ENCODE measurements at places on chromosomes 6 and 20.

DNA sequence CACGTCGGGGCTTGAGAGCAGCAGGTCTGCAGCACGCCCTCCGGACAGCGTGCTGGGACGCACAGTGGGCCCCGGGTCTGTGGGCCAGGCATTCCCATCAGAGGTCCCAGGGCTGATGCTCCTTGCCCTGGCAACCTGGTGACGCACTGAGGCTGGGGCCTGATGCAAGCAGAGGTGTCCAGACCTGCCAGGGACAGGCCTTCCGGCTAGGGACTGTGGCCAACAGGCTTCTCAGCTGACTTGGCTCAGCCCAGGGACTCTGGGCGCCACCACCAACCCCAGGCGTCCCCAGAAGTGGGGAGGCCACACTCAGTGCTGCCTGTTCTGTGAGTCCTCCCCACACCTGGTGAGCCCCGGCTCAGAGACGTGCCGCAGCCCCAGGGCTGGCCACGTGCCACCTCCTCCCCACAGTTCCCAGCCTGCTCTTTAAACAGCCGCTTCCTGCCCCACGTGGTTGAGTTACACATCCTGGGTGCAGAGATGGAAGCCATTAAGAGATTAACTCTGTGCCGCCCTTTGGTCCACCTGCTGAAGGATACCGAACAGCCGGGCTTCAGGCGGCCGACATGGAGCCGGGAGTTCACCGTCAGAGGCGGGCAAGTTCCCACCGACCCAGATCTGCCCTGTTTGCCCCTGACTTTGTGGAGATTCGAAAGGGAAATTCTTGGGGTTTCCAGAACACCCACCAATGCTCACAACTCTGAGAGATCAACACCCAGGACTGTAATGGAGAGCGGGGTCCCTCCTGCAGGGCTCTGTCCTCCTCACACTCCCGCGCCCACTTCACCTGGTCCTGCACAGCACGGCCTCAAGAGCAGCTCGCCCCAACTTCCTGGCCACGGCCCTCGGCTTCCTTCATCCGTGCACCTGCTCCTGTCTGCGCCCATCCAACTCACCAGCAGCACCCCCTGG, 37.6 kb upstream of the ZBP1 start:
- DNase-seq = no peak

- peak; percentile 82 for DNase-seq
These were observed 95.4 kb downstream of the TMEM170B start for GRCh38 chr6:11632795-11633511.

GRCh38 chr6:3322366-3322890, 63.7 kb downstream of the PSMG4 start:
- no peak for DNase-seq

- no peak for DNase-seq
These were observed 22.5 kb upstream of the TAGAP start for GRCh38 chr6:159067334-159067733.

DNA sequence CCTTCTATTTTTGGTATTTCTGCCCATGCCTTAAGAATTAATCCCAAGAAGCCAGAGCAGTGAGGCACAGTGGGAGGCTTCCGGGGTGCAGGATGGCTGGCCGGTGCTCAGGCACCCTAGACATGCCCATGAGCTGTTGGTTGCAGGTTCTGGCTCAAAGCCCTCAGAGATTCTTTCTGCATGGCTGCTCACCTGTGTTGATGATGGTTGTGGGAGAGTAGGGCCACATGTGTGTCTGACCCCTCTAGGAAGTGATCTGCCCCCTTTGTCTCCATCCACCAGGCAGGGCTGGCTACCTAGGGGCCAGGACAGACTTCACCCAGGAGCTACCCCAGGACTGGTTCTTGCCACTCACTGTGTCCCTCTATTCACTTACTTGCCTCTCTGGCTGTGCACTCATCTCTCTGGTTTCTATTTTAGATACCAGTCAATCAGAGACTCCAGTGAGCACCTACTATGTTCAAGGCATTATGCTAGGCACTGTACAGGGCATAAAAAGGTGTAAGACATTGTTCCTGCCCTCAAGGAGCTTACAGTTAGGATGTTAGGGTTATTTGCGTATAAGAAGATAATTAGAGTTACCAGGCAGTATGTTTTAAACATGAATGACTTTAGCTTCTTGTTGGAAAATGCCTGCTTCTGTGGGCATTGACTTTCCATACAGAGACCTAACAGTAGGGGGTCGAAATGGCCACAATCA, 16.8 kb downstream of the CD83 start:
- no peak for DNase-seq

- peak; percentile 14 for DNase-seq
These were observed 123.1 kb downstream of the RPS12 start for GRCh38 chr6:132937466-132937906.

- no peak for DNase-seq
These were observed 50.2 kb downstream of the NCOA3 start for GRCh38 chr20:47551841-47552240.

DNA sequence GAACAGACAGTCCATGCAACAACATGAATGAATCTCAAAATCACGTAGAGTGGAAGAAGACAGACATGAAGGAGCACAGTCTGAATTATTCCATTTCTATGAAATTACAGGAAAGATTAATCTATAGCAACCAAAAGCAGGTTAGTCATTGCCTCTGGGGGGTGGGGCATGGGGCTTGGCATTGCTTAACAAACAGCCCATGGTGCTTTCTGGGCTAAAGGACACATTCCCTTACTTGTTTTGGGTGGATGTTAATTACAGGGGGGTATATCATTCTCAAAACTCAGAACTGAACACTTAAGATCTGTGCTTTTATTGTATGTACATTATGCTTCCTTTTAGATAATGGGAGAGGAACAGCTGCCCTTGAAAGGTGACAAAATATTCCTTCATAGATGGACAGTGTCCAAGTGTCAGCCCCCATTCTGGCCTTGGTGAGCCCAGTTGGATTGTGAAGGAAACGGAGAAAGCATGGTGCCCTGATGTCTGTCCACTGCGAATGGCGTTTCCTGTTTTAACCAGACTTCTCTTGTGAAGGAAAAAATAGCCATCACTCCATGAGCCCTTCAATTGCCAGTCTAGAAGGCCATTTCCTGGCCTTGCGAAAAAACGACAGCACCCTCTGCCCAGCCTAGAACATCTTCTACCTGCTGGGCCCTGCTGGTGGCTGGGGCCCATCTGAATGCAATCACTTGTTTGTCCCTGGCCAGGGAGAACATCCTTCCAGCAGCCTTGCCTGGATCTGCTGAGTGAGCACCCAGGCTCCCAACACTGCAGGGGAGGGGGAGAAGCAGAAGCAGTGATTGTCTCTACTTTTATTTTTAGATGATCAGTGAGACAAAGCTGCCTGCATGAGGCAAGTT, 179.7 kb downstream of the BCAS1 start:
- no peak for DNase-seq

DNA sequence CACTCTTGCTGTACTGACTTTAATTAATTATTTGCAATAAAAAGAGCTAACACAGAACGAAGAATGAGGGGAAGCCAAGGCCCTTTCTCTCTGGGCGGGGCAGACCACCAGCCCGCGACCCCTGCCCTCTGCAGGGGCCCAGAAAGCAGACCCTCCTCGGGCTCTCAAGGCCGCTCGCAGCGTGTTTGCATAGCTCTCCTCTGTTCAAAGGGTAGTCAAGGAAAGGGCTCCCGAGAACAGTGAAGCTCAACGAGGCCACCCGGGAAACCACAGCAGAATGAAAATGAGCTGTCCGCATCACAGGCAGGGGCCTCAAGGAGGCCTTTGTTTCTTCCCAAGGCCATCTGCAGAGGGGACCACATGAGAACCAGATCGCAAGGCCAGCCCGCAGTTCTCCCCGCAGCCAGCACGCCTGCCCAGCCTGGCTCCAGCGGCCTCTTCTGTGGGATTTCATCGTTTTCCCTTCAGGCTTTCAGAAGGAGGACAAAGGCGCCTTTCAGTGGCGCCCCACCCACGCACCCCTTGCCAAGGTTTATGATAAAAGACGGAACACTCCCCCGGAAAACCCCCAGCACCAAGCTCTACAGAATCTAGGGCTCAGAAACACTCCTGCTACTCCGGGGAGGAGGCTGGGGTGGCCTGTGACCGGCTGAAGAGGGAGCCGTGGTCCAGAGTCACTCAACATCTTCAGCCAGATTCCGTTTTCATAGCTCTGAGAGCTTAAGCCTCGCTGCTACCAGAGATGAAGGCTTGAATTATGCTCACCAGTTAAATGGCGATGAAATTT, 25.3 kb downstream of the ACSS1 start:
- DNase-seq = no peak

DNA sequence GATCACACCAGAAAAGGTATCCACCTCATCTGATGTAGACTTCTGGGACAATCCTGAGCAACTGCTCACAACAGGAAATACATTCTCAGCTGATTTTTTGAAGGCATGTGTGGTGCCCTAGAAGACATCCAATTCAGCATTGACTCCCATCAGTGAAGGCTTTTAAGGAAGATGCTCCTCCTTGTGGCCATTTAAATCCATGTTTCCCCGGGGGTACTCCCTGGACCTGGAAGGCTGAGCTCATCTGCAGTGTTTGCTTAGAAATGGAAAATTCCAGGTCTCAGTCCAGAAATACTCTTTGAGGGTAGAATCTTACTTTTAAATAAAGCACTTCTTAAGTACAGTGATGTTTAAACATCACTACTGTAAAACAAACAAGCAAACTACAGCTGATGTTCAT, 195.5 kb upstream of the PDE10A start:
- no peak for DNase-seq

DNA sequence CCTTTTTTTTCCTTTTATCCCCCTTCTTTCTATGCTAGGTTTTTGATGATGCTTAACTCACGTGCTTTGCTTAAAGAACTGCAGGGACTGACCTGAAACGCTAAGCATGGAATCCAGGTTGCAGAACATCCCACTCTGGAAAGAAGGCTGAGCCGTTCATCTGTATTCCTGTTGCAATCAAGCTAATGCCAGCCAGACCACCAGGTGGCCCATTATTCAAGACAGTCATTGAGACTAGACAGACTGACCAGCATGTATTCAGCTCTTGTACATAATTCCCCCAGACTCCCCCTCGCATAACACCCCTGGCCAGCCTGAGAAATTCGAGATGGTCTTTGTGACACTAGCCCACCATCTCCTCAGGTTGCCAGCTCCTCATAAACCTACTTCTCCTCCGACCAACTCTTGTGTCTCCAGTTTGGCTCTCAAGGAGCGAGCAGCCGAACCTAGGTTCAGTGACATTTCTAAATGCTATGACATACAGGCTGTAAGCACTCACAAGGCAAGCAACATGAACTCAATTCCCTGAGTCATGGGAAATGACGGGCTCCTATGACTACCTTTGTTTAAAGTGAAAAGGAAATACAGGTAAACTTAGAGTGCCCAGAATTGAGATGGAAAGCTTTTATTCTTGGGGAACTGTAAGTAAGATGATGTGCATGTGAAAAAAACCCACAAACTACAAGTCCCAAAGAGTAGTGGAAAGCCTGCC, 309.3 kb upstream of the CDYL start:
- no peak for DNase-seq

DNA sequence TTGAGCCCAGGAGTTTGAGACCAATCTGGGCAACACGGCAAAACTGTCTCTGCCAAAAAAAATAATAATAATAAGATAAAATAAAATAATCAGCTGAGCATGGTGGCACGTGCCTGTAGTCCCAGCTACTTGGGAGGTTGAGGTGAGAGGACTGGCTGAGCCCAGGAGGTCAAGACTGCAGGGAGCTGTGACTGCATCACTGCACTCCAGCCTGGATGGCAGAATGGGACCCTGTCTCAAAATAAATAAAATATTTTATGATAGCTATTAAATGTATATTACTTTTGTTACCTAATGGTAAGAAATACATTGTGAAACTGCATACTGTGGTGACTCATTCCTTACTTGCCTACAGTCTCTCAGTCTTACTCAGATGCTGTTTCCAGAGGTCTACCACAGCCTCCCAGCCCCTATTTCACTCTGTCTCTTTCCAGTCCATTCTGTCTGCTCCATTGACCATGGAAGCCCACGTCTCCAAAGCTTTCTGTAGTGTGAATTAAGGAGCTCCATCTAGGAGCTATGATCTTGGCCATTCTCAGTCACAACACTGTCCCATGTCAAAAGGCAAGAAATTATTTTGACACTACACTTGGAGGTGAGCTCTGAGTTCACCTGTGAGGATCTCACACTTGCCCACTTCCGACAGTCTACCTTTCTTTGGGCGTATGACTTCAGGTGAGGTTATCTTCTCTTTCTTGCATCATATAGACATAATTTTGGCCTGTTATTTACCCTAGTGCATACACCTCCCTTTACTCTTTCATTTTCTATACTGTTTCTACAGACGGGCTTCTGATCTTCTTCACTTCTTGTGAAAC, 22.4 kb upstream of the SNX9 start:
- peak; percentile 62 for DNase-seq

- DNase-seq = no peak
These were observed 490.9 kb upstream of the JARID2 start for GRCh38 chr6:14754751-14755513.

GRCh38 chr20:60631585-60632287, 620.3 kb upstream of the CDH4 start:
- no peak for DNase-seq

- no peak for DNase-seq
These were observed 102.2 kb downstream of the SYCP2 start for GRCh38 chr20:59831024-59831915.

DNA sequence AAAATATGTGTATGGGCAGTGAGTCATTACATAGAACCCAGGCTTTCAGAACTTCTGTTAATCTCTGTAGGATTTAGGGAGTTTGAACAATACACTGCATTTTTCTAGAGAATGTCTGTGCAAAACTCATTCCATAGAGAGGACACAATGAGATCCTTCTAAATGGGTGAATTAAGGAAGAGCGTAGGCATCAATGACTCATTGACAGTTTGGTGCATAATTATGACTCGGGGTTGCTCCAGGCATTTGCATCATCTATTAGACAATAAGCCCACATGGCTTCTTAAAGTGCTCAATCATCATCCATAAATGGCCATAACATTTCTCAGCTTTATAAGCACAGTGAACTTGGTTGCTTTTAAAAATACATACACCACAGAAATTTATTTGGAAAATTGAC, 625.5 kb downstream of the CDH26 start:
- peak; percentile 57 for DNase-seq

GRCh38 chr6:36850021-36850420, 10.8 kb upstream of the CPNE5 start:
- DNase-seq = no peak

- peak; percentile 84 for DNase-seq
These were observed 34.8 kb downstream of the ELOVL2 start for GRCh38 chr6:11009353-11009752.

- DNase-seq = no peak
These were observed 130.9 kb downstream of the QKI start for GRCh38 chr6:163545370-163545769.

DNA sequence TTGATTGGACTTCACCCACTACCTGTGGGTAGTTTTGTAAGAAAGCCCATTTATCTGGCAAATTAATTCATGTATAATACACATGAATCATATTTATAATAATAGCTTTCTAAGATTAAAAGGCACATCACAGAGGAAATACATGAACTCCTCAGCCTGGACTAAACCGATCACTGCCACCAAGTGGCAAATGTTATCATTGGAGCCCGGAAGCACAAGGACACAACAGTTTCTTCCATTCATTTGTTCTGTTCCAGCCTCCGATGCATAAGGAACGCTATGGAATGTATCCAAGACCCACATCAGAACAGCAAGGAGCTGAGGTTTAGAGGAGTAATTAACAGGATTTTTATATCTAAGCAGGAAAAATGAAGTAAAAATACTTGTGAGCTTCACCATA, 13.9 kb upstream of the IPCEF1 start:
- peak; percentile 70 for DNase-seq

Measured in fibroblast of skin of scalp (primary cell).